Left forelimb (tissue), 1 donor: ENCODE measurements at places on chromosomes 7 and 10.

DNA sequence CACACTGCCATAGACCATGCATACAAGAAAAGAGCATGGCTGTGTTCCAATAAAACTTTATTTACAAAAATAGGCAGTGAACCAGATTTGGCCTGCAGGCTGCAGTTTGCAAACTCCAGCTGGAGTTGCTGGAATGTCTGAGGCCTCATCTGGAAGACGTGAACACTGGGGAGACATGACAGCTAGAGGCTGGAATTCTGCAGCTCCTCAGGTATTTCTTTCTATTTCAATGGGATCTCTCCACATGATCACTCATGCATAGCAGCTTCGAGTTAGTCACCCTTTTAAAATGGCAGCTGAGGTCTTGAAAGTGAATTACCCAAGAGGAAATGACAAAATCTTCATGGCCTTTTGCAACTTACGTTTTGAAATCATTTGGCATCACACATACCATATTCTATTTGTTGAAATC, 52.6 kb upstream of the BET1 start:
- DNase-seq = no peak

DNA sequence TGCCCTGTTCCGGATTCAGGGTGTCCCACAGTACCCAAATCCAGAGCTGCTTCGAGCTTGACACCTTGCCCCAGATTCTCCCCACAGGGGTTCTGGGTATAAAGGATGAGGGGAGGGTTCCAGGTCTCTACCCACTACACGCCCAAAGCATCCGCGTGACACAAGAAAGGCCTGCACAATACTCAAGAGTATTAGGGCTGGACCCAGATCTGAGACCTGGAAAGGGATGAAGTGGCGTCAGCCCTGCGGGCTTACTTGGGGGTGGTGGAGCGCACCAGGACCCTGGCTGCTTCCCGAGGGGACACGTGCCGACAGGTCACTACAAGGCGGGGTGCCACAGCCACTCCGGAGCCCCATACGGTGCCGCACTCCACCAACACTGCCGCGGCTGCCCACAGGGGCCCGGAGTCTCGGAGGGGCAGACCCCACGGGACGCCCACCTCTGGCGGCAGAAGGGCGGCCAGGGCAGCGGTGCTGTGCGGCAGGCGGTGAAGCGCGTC, 1.3 kb downstream of the TYSND1 start:
- no peak for DNase-seq

GRCh38 chr7:50685135-50686065, 97.3 kb downstream of the GRB10 start:
- no peak for DNase-seq

DNA sequence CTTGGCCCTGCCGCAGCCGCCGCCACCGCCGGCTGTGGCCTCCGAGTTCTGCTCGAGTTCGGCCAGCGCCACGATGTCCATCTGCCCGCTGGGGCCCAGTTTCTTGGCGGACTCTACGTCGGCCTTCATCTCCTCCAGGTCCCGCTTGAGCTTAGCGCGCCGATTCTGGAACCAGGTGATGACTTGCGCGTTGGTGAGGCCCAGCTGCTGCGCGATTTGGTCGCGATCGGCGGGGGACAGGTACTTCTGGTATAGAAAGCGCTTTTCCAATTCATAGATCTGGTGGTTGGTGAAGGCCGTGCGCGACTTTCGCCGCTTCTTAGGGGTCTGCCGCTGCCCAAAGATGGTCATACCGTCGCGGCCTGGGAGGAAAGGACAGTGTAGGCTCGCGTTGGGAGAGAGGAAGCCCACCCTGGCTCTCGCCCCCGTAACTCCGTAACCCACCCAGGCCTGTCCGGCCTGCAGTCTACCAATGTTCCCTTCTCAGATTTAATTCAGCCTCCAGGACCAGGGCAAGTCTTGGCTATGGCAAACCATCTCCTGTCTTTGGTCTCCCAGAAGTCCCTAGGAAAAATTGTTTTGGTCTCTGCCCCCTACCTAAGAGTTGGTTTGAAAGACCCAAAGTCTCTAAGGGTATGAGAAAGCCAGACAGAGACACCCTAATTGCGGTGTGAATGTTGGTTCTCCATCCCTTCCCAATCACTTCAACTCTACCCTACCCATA, 1.7 kb downstream of the LBX1 start:
- no peak for DNase-seq

DNA sequence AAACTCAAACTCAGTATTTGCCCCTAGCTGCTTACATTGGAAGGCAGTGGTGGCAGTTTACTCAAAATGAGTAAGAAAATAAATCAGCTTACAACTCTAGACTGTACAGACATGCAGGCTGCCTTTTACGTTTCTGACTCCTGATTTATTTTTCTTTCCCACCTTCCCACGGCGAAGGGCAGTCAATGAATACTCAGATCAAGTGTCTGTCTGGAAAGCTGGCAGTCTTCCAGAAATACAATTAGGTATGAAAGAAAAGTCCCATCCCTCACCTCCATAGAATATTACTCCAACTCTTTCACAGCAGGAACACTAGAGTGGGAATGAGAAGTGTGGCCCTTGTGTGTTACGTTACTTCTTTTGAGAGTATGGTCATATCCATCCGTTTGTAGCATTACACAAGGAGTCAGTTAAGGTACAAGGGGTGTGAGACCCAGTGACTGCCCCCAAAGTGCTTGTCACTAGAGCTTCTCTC, 1.3 kb upstream of the PAPSS2 start:
- no peak for DNase-seq

- DNase-seq = peak; percentile 75
Observed at GRCh38 chr10:29823553-29824080, 188.8 kb upstream of the SVIL start.

- no peak for DNase-seq
Observed at GRCh38 chr7:108613147-108613948, 43.7 kb downstream of the DNAJB9 start.

DNA sequence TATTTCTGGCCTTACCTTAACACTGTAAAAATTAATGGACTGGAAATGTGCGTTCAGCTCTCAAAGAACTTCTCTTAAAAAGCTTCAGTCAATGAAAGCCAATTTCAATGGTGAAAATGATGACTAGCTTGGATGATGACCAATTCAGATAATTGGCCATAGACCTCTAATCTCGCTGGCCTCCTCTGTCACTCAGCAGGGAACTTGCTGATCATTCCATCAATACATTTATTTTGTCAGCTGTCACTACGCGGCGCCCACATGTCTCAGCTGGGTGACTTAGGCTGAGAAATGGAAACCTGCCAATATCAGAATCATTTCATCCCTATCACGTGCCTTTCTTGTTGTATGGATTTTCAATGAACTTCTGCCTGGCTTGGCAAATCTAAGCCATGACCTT, 673.0 kb upstream of the AUTS2 start:
- no peak for DNase-seq

GRCh38 chr10:73779539-73780197, 2.2 kb upstream of the CHCHD1 start:
- DNase-seq = no peak

DNA sequence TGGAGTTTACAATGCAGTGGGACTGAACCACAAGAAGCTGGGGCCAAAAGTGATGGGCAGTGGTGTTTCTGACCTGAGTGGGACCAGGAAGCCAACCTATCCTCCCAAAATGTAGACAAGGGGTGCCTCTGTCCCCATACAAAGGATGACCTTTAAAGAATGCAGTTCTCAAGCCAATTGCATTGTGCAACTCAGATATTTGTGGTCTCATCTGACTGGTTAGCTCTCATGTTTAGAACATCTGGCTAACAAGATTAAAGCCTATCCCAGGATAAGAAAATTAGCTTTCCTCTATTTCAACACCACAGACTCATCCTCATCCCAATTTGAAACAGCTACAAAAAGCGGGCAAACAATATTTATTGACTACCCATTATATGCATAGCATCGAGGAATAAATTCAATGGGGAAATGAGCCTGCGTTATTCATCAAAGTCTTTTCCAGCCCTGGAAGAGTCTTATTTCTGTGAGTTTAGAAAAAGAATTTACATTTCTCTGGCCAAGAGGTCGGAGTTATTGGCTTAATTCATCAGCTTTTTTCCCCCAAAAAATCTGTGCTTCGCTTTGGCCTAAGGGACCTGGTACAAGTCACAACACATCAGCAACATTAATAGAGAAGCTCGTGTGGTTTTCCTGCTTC, 26.7 kb downstream of the ELMO1 start:
- DNase-seq = no peak

GRCh38 chr10:74825371-74826141, 844 bp upstream of the KAT6B start:
- DNase-seq = no peak

DNA sequence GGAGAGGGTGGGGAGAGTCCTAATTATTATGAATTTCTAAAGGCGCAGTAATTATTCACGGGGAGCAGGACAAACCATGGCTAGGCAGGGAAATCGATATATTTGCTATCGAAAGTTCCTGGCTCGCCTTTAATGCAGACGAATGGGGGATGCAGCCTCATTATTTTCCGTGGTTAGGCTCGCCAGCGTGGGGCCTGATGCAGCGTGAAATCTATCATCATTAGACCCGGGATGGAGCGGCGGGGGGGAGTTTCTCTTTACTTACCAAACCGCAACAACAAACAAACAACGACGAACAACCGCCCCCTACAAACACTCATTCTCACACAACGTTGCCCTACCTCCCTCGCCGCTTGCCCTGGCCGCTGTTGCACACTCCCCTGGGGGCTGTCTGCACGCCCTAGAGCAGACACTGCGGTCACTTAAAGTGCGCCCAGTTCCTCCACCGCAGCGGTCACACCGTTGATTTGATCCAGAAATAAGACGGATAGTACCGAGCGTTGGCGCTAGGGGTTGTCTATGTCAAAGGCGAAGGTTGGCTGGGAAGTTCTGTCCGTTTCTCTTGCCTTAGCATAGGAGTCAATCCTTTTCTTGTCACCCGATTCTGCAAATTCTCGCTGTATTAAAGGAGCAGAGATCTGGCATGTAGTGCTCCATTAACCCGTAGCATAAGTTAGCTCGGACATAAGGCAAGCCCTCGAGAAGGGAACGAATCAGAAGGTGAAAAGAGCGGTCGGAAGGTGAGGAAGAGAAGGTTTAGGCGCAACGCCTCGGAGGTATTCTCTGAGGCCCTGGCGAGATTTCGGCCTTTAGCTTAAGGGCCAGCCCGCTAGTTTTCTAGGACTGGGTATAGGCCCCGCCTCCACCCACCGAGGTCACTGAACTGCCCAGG, 10.4 kb downstream of the NXPH1 start:
- no peak for DNase-seq

DNA sequence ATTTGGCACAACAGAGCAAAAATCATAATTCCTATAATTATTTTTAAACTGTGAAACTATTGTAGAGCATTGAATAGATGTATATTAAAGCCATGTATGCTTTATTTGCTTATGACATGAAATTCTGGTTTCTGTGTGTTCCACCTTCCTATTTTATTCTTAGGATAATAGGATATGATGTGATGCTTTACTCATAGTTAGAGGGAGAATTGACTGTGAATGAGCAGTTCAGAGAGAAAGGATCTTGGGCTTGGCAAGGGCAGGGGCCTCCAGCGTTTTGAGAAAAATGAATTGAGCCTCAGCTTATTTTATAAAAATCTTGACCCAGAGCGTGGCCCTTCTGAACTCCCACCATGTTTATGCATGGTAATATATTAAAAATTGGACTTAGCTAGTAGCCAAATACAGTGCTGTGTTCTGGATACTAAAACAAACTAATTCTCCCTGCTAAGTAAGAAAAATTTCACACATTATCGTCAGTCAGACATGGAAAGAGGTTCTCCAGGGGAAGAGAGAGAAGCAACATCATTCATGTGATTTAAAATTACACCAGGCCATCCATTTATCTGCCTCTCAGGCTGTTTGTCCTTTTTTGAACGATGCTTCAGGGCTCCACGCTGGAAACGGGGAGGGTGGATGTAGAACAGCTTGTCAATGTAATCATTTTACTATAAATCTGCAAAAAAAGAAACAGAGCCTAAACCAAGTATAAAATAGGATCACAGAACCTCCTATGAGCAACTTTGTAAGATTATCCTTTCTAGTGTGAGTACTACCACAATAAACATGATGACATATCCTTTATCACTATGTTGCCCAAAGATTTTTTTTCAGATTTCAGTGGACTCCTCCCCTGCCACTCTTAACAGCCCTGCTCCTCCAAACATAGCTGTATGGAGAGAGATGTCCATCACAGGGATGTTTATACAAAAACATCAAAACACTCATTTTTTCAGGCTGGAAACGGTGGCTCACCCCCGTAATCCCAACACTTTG, 258.1 kb upstream of the C7orf33 start:
- DNase-seq = no peak

- DNase-seq = no peak
Observed at GRCh38 chr10:106570268-106570667, 594.2 kb downstream of the SORCS1 start.

DNA sequence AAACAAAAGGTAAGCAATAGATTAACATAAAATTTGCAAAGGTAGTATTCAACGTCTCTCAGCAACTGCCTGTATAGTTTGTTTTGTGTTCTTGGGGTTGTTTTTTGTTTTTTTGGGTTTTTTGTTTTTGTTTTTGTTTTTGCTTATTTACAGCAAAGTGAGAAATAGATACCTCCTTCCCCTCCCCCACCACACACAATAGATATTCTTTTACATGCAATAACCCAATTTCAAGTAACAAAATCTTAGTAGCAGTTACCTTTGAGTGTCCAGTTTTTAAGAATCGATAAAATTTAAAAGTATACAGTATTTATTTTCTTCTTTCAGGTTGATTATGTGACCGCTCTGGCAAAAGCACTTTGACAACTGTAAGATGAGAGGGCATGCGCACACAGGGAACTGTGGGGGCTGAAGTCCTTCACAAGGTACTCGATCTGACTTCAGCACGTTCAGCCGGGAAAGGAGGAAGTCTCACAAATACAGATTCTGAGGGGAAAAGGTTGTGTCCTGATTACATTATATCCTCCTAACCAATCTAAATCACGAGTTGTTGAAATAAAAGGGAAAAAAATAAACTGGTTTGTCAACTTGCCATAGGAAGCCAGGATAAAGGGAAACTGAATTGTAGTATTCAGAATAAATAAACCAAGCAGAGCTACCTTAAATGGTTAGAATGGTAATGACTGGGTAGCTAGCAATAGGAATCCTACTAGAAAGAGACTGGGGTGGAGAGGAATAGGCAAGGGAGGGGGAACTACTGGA, 47.8 kb downstream of the CPEB3 start:
- no peak for DNase-seq

- DNase-seq = no peak
Observed at GRCh38 chr7:96400518-96400917, 78.6 kb upstream of the SLC25A13 start.

- DNase-seq = no peak
Observed at GRCh38 chr10:30489346-30489745, 55.4 kb downstream of the MAP3K8 start.

DNA sequence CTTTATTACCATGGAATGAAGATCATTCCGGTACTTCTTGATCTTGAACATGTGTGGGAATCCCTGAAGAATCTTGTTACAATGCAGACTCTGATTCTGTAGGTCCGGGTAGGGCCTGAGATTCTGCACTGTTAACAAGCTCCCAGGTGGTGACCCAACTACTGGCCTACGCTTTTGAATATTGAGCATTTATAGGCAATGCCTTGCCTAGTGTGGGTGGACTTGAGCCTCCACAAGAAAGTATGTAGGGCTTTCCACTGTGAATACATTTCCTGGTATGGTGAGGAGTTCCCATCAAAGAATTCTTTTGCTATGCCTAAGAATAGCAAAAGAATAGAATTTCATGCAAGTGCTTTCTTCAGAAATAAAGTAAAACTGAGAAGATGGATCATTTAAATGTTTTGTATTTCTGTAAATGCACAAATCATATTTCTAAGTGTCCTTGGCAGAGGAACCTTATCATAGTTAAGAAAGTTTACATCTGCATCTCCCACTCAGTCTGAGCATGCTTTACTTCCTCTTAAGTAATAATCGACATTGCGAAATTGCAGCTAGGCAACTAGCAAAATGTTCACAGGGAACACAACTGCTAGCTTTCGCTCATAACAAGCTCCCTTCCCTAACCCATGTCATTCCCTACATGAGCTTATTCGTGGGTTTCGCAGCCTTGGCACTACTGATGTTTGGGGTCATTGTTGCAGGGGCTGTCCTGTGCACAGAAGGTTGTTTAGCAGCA, 71.4 kb downstream of the AHR start:
- no peak for DNase-seq
